HS-5 (cell line): ENCODE measurements at places on chromosomes 11 and 22.

DNA sequence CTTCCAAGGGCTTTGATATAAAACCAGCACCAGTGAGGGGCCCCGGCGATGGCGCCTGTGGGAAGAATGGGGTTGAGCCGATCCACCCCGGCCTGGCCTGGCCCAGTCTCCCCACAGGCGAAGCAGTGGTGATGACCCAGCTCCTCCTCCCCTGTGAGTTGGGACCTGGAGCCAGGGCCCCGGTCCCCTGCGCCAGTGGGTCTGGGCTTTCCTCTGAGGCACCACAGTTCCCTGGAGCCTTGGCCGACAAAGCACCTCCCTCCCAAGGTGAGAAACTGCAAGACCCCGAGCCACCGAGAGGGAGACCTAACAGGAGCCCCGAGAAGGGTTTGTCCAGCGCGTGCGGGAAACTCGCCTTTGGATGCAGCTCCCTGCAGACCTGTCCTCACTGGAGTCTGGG, 942.9 kb downstream of the BRD1 start:
- DNase-seq: no peak

DNA sequence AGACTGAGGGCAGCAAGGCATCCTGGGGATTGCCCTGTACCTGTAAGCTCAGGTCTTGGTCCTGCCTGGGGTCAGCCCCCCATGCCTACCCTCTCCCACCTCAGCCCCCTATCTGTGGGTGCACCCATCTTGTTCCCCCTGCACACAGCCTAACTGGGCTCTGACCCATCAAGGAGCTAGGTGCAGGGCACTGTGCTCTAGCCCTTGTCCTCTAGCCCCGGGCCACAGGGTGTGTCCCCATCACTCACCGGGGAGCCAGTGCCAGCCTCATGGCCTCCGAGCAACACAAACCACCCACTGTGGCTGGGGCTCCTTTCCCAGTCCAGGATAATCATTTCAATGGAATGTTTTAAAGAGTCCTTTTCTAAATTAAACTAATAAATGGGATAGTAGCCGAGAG, 293.9 kb upstream of the PLET1 start:
- DNase-seq: no peak

GRCh38 chr22:44928711-44929358, 81.0 kb downstream of the PHF21B start:
- no peak for DNase-seq

- no peak for DNase-seq
Observed at GRCh38 chr22:33240888-33241475, 182.8 kb upstream of the SYN3 start.

GRCh38 chr11:65043881-65044501, 3.0 kb downstream of the SAC3D1 start:
- peak; percentile 47 for DNase-seq

GRCh38 chr11:118679483-118679882, at the start of gene TREH:
TREH (minus strand) TSS chr11:118679650; CDS start chr11:118679627, 23 bp downstream.
- no peak for DNase-seq

DNA sequence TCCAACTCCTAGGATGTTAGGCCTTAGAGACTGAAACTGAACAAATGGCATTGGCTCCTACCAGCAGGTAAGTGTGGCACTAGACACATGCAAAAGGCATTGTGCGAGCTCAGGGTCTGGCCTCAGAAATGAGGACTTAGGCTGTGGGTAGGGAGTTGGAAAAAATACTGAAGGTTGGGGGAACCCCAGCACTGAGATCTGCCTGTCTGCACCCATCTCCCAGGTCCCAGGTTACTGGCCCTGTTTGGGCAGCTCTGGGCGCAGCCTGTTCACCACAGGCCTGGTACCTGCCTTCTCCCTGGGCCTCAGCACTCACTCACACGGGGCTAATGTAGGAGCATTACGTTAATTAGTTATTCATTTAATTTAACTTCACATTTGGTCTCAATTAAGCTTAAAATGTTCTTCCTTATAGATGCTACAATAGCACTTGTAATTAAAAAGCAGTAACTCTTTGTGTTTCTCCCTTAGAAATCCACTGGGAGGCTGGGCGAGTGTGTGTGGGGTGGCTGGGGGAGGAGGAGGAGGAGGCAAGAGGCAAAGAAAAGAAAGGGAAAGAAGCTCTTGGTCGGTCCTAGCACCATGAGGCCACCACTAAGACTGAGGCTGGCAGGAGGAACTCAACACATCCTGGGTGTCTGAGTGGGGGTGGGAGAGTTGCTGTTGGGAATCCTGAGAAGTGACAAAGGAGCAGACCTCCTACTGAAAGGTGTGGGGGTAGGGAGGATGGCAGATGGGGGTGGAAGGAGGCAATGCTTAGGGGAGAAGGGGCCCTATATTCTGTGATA, 19.4 kb downstream of the TMEM218 start:
- DNase-seq: no peak

GRCh38 chr11:82494988-82495432, 238.7 kb downstream of the FAM181B start:
- peak; percentile 1 for DNase-seq

DNA sequence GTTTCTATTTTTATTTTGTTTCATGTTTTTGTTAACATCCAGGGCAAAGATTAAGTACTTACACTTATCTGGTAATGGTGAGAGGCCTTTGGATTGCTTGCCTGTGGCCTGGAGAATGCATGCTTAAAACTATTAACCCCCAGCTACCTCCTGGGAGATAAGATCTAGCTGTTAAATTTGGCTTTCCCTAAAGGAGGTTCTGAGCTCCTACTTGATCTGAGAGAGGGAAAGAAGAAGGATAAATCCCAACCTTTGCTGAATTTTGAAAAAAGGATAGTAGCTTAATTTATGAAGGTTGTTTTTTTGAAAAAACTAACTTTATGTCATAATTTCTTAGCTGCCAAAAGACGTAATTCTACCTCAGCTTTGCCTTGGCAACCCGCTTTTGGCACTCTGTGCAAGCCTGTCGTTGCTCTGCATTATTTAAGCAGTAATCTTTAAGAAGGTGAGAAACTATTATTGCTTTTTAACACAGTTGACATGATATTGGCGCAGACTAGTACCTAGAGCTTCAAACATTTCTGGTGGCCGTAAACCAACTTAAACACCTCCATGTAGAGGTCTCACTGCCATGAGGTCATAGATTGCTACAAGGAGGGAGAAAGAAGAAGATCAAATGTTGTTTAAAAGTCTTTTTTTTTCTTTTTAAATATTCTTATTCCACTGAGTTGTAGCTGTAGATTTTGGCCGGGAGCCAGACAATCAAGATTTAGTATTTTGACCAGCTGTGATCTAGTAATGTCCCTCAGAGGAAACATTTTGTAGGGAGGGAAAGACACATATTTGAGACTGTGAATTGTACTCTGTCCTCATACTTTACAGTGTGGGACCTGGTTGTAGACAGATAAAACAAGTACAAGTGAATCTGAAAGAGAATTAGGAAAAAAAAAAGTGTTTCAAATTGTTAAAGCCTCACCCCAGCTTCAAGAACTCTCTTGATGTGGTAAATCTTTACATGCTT, 74.4 kb downstream of the WNT11 start:
- DNase-seq: no peak

- no peak for DNase-seq
Observed at GRCh38 chr11:70495351-70496310, 97.3 kb downstream of the CTTN start.

DNA sequence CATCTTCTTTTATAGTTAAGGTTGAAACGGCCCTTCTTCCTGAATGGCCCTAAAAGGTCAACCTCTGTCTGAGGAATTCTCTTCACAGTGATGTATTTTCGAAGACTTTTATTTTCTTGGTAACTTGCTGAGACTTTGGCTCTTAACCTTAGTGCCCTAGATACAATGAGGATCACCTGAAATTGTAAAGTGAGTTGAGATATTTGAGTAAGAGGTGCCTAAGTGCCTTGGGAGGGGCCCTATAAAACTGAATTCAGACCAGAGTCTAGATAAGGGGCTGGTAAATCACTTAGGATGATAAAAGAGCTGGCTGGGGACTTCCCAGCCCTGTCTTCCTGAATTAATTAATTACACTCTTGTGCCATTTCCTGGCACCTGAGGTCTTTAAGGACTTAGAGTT, 505.6 kb upstream of the KIRREL3 start:
- DNase-seq: no peak

DNA sequence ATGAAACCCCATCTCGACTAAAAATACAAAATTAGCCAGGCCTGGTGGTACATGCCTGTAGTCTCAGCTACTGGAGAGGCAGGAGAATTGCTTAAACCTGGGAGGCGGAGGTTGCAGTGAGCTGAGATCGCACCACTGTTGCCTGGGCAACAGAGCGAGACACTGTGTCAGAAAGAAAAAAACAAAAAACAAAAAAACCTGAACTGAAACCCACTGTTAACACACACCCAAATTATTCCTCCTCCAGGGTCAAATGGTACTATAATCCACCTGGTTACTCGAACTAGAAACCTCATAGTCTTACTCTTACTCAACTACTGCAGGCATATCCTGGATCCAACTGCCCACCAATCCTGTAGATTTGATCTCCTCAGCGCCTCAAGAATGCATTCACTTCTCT, 35.5 kb downstream of the USP28 start:
- DNase-seq: no peak

DNA sequence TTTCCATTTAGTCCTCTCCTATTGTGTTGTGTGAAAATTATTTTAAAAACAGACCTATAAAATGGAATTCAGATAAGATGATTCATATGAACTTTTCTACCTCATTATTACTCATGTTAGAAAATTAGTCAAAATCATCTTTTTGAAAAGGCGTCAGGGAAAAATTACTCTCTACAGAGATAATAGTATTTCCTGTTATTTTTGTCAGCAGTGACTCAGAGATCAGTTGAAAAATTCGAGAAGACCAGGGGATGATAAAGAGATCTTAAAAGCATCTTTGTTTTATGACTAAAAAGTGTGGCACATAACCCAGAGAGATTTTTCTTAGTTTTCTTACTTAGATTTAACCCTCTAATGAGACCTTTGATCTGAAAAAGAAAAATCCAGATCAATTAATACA, 157.9 kb upstream of the CARD18 start:
- peak; percentile 55 for DNase-seq

GRCh38 chr11:11349870-11350337, 3.1 kb downstream of the CSNK2A3 start:
- DNase-seq: peak; percentile 94

DNA sequence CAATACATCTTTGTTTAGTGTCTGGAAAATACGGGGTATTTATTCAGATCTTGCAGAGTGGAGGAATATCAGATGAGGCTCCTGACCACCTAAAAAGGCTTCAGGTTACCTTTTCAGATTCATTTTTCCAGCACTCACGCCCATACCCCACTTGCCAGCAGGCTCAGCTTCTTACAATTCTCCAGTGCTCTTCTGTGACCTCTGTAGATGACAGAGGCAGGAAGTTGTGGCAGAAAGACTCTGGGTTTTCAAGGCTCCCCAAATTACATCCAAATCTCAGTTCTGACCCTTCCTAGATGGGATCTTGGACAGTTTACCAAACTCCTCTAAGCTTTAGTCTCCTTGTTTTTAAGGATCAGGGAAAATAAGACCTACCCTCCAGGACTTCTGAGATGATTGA, 61.1 kb downstream of the SYTL2 start:
- DNase-seq: no peak

DNA sequence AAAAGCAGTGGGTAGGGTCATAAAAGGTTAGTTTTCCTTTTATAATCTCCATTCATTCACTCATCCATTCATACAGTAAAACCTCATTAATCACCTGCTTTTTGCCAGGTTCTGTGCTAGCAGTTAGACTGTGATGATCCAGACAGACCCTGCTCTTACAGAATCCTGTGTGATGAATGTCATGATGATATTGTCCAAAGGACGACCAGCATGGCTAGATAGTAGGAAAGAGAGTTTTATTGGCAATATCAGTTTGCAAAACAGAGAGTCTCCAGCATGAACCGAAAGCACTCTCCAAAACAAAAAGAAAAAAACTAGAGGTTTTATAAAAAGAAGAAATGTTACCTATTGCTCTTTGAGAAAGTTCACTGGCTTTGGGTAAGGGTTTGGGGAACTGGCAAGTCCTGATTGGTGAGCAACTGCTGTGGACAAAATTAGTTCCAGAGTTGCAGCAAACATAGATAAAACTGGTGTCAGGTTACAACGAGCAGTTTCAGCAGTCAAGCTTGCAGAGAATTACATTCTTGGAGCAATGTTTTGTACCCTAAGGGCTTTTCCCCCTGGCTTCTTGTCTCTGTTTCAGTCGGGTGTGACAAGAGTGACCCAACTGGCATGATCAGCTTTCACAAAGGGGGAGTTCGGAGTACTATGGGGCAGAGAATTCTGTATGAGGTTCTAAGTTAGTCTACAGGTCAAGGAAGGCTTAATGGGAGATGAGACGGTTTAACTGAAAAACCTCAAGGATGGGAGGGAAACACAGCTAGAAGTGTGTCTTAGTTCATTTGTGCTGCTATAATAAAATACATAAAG, 58.3 kb downstream of the HSD17B12 start:
- peak; percentile 10 for DNase-seq

DNA sequence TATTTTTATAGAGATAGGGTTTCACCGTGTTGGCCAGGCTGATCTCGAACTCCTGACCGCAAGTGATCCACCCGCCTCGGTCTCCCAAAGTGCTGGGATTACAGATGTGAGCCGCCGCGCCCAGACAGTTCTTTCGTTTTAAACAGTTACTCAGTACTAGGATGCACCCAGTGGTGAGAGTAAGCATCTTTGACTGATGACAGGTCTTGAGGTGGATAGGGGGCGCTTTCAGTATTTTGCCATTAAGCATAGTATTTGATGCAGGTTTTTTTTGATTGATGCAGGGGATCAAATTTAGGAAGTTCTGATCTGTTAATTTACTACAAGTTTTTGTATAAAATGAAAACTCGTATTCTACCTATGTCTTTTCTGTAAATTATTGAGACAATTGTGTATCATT, 13.2 kb upstream of the TRIM34 start:
- no peak for DNase-seq

DNA sequence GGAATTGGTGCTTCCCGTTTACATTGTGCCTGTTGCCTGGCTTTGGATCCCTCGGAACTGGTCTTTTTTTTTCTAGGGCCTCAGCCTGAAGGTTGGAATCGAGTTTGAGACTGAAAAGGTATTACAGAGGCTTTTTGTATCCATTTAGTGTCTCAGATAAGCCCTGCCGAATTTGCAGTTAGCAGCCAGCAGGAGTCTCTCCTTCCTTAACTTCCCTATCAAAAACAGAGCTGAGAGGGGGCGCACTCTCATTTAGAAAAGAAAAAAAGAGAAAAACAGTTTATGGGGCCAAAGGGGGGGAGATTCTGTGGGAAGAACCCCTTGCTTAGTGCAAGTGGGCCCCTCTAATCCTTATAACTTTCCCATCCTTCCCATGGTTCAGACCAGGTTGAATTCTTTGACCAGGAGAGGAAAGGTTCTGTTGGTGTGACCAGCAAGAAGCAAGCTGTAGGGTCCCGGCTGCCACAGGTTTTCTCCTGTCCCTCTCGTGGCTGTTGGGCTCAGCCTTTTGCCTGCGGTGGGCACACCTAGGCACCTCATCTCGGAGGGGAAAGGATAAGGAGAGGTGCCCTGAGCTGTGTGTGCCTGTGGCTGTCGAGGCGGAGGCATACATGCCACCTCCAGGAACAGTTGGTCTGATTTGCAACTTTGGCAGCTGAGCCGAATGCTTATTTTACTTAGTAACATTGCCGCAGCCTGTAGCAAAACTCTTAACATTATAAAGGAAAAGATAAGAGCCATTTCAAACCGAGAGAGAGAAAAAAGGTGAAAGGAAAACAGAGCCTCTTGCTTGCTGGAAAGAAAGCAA, 565.0 kb upstream of the CNTN5 start:
- DNase-seq: no peak

GRCh38 chr22:21738081-21738480, 2.5 kb upstream of the YPEL1 start:
- no peak for DNase-seq
